ENCODE measurements at places on chromosomes 7 and 10.

DNA sequence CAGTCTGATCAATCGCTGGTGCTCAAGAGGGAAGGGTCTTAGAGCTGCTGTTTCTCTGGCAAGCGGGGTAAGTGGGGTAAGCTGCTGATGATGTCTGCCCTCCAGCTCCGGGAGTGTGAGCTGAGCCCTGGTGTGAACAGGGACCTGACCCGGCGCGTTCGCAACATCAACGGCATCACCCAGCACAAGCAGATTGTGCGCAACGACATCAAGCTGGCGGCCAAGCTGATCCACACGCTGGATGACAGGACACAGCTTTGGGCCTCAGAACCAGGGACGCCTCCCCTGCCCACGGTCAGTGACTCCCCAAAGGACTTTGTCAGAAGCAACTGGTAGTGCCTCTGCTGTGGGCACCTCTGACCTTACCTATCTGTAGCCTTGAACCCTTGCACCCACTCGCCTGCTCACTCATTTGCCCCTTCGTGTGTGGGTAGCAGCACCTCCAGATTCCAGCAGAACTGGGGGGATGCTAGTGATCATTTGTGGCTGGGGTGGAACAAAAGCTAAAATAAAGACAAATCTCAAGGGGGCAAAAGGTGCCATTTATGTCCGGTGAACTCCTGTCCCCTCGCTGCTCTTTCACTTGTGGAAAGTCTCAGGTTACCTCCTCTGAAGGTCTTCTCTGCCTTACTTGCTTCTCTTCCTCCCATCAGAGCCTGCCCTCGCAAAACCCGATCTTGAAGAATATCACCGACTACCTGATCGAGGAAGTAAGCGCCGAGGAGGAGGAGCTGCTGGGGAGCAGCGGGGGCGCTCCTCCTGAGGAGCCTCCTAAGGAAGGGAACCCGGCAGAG lies 3.2 kb downstream of the UFSP1 start:
- no peak for DNase-seq

- no peak for DNase-seq
Measured at GRCh38 chr10:90407131-90407530, 450.7 kb downstream of the HTR7 start.

DNA sequence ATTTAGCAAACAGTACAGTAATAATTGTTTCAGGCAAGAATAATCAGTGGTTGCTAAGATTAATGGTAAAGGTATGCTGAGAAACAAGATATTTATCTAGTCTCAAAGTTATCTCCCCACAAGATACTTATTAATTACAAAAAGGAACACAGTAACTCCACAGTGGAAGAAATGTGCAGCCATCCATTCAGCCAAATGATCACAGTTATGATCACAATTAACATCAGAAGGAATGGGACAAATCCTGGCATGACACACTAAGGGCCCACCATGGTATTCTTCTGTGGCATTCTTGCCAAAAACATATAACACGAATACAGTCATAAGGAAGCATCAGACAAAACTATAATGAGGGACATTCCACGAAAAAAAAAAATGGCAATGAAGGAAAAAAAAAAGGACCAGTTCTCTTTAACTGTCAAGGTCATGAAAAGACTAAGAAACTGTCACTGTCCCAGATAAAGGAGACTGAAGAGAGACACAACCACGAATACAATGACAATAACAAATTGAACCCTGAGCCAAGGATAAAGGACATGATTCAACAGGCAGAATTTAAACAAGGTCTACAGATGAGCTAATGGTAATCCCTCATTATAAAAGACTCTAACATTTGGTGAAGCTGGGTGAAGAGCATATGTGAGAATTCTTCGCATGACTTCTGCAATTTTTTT lies 20.9 kb downstream of the NUDCD3 start:
- DNase-seq, result no peak

- no peak for DNase-seq
Measured at GRCh38 chr10:63683223-63683622, 162.0 kb downstream of the REEP3 start.

GRCh38 chr10:121138112-121138860 lies 287.1 kb downstream of the WDR11 start:
- DNase-seq, result no peak
